ENCODE measurements at places on chromosomes 13 and 19.
A peak's percentile ranks its signal among the peaks of the same experiment; 100 is the strongest.

- DNase-seq: no peak
Observed at GRCh38 chr13:95254339-95254738, 46.9 kb downstream of the ABCC4 start.

- peak; percentile 17 for DNase-seq
Observed at GRCh38 chr13:52010890-52011631, at the start of gene ATP7B. TSS of gene ATP7B (minus strand) at chr13:52011450. CDS start at chr13:52011337, 113 bp downstream.

DNA sequence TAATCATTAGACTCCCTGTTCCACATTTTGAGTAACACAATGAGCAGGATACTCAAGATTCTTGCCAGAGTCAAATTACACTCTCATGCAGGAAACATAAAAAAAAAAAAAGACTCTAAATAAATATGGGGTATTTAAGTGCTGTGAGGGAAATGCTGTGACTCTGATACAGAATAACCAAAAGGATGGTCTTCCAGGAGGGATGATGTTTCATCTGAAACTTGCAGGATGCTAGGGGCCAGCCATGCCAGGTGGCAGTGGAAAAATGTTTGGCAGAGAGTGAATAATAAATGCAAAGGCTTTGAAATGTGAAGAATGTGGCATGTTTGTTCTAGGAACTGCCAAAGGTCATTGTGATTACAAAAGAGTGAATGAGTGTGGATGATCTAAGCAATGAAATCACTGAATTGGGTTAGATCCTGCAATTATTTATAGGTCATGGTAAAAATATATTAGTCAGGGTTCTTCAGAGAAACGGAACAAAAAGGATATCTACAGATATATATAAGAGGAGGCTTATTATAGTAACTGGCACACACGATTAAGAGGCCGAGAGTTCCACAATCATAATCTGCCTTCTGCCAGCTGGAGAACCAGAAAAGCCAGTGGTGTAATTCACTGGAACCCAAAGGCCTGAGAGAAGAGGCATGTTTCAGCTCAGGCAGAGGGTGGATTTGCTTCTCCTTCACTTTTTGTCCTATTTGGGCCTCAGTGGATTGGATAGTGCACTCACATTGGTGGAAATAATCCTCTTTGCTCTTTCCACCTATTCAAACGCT, 1832.8 kb upstream of the MIR17HG start:
- no peak for DNase-seq

DNA sequence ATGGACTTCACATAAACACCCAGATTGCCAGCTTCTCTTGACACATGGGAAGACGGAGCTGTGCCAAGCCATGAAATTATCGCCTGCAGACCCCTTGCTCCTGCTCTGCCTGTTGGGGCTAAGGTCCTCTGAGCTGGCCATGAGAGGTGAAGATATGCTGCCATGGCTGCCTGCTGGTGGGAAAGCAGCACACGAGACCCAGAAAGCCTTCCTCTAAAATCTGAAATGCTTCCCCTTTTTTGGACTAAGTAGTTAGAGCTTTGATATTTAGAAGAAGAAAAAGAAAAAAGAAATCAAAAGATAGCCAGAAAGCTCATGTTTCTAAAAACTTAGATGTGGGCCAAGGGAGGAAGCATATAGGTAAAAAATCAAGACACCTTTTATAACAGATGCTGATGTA, 11.2 kb downstream of the WDFY2 start:
- DNase-seq: no peak

- DNase-seq: no peak
Observed at GRCh38 chr19:55389386-55390317, 3.9 kb downstream of the RPL28 start.

- DNase-seq: no peak
Observed at GRCh38 chr19:32189956-32190706, 155.3 kb upstream of the ZNF507 start.

- no peak for DNase-seq
Observed at GRCh38 chr19:1360126-1360817, 23.4 kb upstream of the NDUFS7 start.

DNA sequence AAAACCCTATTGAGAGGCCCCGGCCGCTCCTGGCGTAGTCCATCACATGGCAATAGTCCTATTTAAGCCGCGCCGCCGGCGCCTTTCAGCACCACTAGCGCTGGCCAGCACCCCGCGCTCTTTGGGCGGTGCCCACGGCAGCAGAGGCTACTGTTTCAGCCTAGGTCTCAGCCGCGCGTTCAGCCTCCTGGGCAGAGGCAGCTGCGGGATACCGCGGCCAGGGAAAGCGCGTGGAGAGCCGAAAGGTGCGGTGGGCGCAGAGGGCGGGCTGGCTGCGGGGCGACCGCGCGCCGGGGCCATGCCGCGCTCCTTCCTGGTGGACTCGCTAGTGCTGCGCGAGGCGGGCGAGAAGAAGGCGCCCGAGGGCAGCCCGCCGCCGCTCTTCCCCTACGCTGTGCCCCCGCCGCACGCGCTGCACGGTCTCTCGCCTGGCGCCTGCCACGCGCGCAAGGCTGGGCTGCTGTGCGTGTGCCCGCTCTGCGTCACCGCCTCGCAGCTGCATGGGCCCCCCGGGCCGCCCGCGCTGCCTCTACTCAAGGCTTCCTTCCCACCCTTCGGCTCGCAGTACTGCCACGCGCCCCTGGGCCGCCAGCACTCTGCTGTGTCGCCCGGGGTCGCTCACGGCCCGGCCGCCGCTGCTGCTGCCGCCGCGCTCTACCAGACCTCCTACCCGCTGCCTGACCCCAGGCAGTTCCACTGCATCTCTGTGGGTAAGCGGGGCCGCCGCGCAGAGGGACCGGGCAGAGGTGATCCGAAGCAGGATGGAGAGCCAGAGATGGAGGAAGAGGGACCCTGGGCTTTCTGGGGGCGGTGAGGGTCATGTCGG, at the start of gene GSX1:
TSS of gene GSX1 (plus strand) at position 91 of the 826 bp plus-strand sequence. CDS start at position 299, 208 bp downstream.
- peak; percentile 7 for DNase-seq

- DNase-seq: no peak
Observed at GRCh38 chr13:36986462-36987240, 12.5 kb downstream of the ALG5 start.

- no peak for DNase-seq
Observed at GRCh38 chr13:107937848-107938247, 277.5 kb downstream of the LIG4 start.

DNA sequence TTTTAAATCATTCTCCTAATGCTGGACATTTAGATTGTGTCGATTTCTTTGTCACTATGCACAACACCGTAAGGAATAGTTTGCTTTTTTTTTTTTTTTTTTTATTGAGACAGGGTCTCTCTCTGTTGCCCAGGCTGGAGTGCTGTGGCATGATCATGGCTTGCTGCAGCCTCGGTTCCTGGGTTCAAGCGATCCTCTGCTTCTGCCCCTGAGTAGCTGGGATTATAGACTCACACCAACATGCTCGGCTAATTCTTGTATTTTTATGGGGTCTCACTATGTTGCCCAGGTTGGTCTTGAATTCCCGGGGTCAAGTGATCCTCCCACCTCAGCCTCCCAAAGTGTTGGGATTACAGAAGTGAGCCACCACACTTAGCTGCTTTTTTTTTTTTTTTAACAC, 86.5 kb downstream of the RYR1 start:
- DNase-seq: no peak

GRCh38 chr19:6736169-6736916, 1.0 kb downstream of the GPR108 start:
- peak; percentile 48 for DNase-seq

DNA sequence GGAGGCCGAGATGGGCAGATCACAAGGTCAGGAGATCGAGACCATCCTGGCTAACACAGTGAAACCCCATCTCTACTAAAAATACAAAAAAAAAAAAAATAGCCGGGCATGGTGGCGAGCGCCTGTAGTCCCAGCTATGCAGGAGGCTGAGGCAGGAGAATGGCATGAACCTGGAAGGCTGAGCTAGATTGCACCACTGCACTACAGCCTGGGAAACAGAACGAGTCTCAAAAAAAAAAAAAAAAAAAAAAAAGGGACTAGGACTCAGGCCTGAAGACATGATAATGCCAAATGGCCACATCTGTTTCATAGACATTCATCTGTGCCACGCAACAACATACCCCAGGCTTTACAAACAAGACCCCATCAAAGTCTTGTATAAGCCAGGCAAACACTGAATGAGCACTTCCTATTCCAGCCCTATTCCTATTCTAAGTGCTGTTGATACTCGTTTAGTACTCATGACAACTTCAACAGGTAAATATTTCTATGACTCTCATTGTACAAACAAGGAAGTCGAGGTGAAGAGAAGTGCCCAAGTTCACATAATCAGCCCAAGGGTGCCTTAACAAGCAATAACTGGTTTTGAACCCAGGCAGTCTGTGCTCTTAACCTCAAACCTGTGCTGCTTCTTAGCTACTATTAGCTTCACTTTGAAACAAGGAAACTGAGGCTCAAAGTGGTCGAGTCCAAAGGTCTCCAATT, 1.7 kb downstream of the B9D2 start:
- no peak for DNase-seq

DNA sequence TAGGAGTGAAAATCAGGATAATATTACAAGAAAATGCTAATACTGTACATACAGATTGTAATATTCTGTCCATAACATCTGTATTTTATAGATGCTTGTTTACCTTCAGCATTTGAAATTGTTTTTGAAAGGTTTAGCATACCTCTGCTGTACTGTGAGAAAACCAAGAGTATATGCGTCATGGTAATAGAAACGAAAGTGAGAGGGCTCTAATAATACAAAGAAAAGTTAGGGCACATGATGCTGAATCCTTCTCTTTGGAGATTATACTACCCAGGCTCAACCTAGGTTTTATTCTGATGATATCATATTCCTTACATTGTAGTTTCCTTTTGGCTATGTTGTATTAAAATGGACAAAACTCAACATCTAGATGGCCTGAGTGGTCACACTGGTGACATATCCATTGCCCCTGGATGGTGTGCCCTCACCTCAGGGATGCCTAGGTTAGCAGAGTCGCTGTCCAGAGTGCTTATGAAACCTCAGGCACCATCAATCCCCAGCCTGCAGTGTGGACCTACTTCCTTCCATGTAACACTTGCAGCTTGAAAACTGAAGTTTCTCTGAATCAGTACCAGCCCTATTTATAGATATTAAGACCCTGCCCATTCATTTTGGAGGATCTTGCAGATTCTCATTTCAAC, 253.7 kb downstream of the KCTD12 start:
- DNase-seq: no peak

- no peak for DNase-seq
Observed at GRCh38 chr13:40031031-40031430, 375.6 kb downstream of the COG6 start.

DNA sequence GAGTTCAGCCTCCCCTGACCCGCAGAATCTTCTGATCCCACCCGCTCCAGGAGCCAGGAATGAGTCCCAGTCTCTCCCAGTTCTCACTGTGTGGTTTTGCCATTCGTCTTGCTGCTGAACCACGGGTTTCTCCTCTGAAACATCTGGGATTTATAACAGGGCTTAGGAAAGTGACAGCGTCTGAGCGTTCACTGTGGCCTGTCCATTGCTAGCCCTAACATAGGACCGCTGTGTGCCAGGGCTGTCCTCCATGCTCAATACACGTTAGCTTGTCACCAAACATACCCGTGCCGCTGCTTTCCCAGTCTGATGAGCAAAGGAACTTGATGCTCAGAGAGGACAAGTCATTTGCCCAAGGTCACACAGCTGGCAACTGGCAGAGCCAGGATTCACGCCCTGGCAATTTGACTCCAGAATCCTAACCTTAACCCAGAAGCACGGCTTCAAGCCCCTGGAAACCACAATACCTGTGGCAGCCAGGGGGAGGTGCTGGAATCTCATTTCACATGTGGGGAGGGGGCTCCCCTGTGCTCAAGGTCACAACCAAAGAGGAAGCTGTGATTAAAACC, 1.1 kb upstream of the APOE start:
- no peak for DNase-seq

DNA sequence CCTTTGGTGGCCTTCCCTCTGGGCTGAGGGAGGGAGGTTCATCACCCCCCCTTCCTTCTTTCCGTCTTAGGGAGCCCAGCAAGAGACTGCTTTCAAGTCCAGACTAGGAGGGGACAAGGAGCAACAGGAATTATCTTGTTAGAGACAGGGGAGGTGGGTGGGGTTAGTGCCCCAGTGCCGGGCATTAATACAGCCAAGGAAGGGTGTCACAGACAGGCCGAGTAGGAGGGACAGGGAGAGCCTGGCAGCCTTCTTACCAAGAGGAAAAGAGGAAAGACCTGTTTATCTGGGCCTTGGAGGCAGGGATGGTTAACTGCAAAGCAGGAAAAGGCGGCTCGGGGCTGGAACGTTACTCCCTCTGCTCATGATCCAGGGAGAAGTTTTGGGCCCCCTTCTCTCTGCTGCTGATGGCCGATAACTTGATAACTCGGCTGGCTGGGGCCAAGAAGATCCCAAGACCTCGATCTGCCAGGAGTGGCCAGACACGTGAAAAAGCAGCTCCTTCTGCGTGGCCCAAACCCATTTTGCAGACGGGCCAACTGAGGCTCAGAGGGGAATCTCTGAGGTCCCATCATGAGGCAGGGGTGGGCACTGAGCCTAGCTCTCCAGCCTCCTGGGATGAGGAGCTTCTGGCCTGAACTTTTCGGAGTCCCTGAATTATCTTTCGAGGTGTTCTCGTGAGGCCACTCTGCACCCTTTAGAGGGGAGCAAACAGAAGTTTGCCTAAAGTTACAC, 79.3 kb downstream of the PTPRS start:
- no peak for DNase-seq

DNA sequence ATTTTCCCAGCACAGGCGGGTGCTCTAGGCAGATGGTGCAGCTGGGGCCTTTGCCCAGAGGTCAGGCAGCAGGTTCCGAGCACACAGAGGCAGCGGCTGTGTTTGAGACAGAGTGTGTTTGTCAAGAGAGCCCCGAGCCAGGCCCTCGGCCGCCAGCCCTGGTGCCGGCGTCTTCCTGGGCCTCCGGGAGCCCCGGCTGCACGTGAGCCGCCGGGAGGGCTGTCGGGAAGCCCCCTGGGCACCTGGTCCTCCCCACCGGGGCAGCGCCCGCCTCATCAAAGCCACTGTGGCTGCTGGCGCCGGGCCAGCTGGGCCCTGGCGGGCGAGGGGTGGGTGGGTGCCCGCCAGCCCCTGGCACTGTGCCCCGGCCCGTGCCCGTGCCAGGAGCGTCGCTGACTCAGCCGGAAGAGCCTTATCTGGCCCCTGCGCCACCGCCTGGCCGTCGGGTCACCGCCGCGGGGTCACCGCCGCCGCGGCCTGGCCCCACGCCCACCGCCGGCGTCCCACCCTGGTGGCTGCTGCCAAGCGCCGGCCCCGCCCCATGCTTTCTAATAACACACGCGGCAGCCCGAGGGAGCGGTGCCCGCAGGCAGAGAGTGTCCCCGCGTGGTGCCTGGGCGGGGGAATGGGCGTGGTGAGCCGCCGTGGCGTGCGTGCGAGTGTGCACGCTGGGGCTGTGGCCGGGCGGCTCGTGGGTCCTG, 14.9 kb downstream of the ARID3A start:
- peak; percentile 61 for DNase-seq

GRCh38 chr19:34990578-34991192, 9.4 kb upstream of the GRAMD1A start:
- DNase-seq: no peak

GRCh38 chr13:24671386-24672113, 8.7 kb upstream of the ATP12A start:
- DNase-seq: no peak

DNA sequence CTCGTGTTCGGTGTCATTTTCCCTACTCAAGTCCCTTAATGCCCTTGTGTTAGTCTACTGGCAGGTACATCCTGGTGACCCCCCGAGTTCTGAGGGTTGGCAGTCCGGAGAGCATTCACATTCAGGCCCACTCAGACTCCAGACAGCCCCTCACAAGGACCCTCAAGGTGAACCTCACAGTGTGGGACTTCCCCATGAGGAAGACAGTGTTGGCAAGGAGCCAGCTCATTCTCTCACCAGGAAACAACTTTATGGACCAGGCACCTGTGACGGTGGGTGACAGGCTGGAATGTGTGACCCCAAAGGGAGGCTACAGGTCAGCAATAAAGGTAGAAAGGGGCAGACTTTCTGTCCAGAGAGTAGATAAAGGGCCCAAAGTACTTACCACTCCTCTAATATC, 24.5 kb downstream of the RDH8 start:
- no peak for DNase-seq

All from effector CD4-positive, alpha-beta T cell (primary cell).